ENCODE measurements at places on chromosomes 12 and 14.

- no peak for DNase-seq
Measured at GRCh38 chr12:92003701-92004100, 141.9 kb downstream of the BTG1 start.

- no peak for DNase-seq
Measured at GRCh38 chr12:42749239-42749638, 159.7 kb upstream of the PRICKLE1 start.

GRCh38 chr14:28744126-28744525 lies 22.5 kb upstream of the FOXG1 start:
- DNase-seq: no peak

- no peak for DNase-seq
Measured at GRCh38 chr12:98856897-98857540, 211.9 kb downstream of the APAF1 start.

- DNase-seq: no peak
Measured at GRCh38 chr14:33966276-33966675, 15.4 kb upstream of the EGLN3 start.

GRCh38 chr12:46373301-46374296 lies 1.0 kb upstream of the SLC38A2 start:
- DNase-seq: no peak

GRCh38 chr12:95017482-95017881 lies 14.0 kb upstream of the NDUFA12 start:
- no peak for DNase-seq

DNA sequence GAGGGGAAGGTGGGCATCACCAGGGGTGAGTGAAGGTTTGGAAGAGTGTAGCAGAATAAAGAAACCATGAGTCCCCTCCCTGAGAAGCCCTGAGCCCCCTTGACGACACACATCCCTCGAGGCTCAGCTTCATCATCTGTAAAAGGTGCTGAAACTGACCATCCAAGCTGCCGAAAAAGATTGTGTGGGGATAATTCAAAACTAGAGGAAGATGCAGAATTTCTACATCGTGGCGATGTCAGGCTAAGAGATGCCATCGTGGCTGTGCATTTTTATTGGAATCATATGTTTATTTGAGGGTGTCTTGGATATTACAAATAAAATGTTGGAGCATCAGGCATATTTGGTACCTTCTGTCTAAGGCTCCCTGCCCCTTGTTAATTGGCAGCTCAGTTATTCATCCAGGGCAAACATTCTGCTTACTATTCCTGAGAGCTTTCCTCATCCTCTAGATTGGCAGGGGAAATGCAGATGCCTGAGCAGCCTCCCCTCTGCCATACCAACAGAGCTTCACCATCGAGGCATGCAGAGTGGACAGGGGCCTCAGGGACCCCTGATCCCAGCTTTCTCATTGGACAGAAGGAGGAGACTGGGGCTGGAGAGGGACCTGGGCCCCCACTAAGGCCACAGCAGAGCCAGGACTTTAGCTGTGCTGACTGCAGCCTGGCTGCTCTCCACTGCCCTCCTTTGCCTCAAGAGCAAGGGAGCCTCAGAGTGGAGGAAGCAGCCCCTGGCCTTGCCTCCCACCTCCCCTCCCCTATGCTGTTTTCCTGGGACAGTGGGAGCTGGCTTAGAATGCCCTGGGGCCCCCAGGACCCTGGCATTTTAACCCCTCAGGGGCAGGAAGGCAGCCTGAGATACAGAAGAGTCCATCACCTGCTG lies 7.0 kb downstream of the SERPINA1 start:
- no peak for DNase-seq

DNA sequence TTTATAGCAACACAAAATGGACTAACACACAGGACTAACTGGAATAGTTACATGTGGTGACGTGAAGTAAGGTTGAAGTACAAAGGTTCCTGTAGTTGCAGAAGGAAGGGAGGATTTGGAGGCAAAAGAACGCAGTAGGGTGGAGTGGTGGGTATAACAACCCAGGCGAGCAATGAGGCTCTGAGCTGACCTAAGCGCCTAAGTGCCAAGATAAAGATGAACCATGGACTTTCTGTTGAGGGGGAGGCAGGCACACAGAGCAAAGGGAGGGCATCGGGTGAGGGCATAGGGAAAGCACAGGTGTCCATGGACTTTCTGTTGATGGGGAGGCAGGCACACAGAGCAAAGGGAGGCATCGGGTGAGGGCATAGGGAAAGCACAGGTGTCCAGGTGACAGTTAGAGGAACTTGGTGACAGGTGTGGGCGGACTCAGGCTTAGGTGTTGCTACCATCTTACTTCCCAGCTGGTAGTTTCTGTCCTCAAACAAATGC lies 15.2 kb downstream of the SCNN1A start:
- DNase-seq: no peak

DNA sequence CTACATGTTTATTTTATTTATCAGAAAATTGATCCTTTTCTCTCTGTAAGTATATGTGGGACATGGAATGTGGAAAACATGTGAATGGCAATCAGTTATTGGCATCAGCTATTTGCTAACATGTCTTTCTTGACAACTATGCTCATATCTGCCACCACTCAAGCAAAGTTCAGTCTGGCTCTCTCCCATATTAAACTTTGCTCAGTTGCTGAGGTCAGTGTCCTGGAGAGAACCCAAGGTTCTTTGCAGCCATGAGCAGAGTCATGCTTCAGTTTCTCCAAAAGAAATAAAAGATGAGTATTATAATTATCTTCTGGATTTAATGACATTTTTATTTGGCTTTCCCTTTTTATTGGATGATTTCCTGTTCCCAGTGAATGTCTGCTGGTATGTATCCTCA lies 42.6 kb downstream of the A2M start:
- DNase-seq: no peak

GRCh38 chr12:77916276-77916675 lies 85.6 kb downstream of the NAV3 start:
- DNase-seq: no peak

GRCh38 chr12:80087486-80088213 lies 11.7 kb upstream of the OTOGL start:
- no peak for DNase-seq

GRCh38 chr14:100823413-100824080 lies 2.4 kb upstream of the MEG3 start:
- no peak for DNase-seq

- no peak for DNase-seq
Measured at GRCh38 chr12:32693036-32693435, 13.9 kb downstream of the DNM1L start.

- DNase-seq: no peak
Measured at GRCh38 chr12:111732786-111733185, 33.9 kb upstream of the ALDH2 start.

- no peak for DNase-seq
Measured at GRCh38 chr14:48584031-48584430, 908.6 kb upstream of the MDGA2 start.

DNA sequence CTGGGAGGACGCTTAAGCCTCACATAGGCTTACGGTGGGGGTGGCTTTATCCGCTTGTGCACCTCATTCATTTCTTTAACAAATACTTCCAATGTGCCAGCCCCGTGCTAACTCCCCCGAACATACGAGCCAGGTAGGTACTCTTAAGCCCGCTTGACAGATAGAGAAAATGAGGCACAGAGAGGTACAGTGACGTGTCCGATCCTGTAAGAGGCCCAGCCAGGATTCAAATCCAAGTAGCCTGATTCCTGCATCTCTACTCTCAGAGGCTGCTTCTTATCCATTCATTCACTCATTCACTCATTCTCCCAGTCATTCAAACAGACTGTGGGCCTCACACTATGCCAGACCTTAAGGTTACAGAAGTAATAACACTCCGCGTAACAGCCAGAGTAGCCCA lies 477 bp downstream of the OAS3 start:
- DNase-seq: no peak

DNA sequence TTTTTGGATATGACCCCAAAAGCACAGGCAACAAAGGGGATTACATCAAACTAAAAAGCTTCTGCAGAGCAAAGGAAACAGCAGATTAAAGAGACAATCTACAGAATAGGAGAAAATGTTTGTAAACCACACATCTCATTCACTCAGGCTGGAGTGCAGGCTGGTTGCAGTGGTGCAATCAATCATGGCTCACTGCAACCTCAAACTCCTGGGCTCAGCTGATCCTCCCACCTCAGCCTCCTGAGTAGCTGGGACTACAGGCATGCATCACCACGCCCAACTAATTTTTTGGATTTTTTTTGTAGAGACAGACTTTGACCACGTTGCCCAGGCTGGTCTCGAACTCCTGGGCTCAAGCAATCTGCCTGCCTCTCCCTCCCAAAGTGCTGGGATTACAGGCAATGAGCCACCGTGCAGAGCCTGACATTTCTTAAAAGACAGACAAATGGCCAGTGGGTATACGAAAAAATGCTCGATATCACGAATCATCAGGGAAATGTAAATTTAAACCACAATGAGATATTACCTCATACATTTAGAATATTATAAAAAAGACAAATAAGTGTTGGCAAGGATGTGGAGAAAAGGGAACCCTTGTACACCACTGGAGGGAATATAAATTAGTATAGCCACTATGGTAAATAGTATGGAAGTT lies 9.8 kb downstream of the NCKAP5L start:
- DNase-seq: no peak

DNA sequence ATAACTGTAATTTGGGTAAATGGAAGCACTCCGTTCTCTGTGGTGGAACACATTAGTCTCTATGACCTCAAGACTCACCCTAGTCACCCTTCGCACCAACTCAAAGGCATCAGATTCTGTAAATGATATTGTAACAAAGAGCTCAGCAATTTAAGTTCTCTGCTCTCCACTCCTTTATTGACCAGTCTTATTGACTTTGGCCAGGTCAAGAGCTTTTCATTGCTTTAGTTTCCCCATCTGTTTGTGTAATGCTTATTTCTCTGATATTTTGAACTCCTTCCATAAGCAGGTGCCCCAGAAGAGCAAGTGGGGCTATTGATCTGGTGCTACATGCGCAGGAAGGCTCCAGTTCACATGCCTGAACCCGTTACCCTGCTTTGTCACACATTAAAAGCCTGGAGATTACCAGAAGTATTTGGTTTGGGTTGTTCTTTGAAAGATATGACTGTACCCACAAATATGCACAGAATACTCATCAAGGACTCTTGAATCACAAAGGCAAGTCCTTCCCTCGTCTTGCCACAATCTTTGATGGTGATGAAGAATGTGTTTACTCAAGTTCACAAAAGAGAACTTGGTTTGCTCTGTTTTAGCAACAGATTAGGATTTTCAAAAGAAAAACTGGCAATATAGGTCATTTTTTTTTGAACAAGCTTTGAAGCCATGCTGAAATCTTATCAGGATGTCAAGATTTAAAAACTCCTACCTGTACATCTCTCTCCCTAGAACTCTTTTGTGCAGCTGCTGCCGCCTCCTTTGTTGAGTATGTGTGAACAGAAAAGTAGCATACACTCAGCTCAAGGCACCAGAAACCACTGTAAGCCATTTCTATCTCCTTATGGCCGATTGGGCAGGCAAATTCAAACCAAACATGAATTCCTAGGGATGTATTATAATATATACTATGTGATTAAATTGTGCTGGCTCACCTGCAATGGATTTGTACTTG lies 193.9 kb downstream of the BCAT1 start:
- no peak for DNase-seq

DNA sequence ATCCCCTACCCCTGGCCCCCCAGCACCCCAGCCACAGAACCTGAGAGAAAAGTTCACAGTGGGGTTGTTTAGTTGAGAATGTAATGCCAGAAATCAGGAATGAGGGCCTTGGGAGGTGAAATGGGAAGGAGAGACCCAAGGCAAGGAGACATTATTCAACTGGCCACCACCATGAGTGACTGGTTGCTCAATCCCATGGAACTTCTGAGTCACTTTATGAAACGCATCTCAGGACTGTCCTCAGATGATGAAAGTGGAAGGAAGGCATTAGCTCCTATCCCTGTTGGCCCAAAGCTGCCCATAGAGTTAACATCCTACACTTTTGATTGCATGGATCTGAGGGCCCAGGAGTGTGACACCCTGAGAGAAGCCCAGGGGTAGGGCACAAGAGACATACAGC lies 25.4 kb upstream of the TCL1A start:
- no peak for DNase-seq

DNA sequence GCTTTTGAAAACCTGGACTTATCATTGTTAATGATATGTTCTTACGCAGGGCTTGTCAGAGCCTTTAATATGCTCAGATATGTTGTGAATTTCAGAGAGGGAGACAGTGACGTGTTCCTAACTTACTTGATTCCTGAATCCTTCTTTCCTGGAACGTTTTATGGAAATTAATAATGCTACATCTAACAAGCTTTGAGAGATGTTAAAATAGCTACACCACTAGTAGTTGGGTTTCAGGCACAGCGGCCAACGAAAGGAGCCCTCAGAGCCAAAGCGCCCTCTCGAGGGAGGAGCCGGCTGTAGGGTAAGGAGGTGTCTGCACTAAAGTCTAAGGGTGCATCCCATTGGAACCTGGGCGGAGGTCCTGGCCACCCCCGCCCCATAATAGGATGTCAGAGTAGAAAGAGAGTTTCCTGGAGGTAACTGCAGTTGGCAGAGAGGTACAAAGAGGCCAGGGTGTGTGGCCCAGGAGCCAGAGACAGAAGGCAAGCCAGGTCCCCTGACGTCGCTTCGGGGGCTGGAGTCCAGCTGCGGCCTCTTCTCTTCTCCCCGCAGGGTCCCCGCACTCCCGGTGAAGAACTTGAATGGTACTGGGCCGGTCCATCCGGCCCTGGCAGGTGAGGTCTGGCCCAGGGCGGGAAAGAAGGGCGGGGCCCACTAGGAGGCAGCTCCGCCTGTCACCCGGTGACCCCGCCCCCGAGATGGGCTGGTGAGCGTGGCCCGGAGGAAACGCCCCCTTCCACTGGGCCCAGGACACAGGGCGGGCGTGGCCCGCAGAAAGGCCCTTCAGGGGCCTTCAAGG lies 36.3 kb downstream of the DTX1 start:
- DNase-seq: no peak

GRCh38 chr12:102759466-102759865 lies 157.6 kb downstream of the PAH start:
- no peak for DNase-seq

GRCh38 chr14:23285530-23286019 lies 357 bp downstream of the HOMEZ start:
- no peak for DNase-seq

- DNase-seq: no peak
Measured at GRCh38 chr12:124679533-124680371, 112.3 kb upstream of the NCOR2 start.

DNA sequence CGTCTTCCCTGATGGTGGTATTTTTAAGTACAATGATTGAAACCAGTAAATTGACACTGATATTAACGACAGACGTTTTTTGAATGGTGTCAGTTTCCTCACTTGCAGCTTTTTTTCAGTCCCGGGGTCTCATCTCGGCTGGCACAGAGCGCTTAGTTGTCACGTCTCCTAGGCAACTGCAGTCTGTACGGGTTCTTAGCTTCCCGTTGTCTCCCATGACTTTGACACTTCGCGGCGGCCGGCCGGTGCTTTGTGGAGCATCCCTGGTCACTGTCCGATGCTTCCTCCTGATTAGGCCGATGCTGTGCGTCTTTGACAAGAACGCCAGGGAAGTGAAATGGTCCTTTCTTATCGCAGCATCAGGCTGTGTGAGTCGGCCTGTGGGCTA lies 67.4 kb downstream of the ADGRD1 start:
- DNase-seq: no peak

GRCh38 chr14:87705439-87705896 lies 287.5 kb downstream of the GALC start:
- DNase-seq: no peak

GRCh38 chr12:102573237-102573636 lies 92.9 kb upstream of the IGF1 start:
- DNase-seq: no peak

All from activated CD8-positive, alpha-beta memory T cell treated with anti-CD3 and anti-CD28 coated beads for 1 hour (primary cell).